ENCODE measurements at places on chromosomes 4 and X.

GRCh38 chr4:134807231-134807745, 605.7 kb upstream of the PABPC4L start:
- no peak for DNase-seq

GRCh38 chr4:45688341-45688740, 435.5 kb downstream of the GABRG1 start:
- no peak for DNase-seq

GRCh38 chrX:47900833-47901232, 64.1 kb downstream of the ZNF81 start:
- no peak for DNase-seq

DNA sequence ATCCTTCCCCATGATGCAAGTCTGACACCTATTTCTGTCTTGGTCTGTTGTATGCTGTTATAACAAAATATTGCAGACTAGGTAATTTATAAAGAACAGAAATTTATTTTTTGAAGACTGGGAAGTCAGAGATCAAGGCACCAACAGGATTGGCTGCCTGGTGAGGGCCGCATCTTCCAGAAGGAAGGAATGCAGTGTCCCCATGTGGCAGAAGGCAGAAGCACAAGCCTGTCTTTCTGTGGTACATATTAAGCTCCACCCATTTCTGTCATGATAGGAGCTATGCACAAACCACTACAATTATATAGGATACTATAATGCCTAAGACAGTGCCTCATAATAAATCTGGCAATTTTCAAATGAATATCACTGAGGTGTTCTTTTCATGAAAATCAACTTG, 502.3 kb upstream of the DIAPH2 start:
- peak; percentile 7 for DNase-seq

DNA sequence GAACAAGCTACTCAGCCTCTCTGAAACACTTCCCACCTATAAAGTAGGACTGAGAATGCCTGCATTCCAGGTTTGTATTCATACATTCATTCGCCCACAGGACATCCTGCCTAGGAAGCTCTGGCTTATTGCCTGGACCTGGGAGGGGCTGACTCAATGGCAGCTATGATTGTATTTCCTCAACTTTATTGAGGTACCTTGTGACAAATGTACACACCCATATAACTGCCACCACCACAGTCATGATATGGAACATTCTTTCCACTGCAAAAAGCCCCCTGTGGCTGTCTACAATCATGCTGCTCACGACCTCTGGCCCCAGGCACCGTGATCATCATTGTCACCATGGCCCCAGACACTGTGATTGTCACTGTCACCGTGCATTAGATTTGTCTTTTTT, 68.3 kb downstream of the ABLIM2 start:
- no peak for DNase-seq

DNA sequence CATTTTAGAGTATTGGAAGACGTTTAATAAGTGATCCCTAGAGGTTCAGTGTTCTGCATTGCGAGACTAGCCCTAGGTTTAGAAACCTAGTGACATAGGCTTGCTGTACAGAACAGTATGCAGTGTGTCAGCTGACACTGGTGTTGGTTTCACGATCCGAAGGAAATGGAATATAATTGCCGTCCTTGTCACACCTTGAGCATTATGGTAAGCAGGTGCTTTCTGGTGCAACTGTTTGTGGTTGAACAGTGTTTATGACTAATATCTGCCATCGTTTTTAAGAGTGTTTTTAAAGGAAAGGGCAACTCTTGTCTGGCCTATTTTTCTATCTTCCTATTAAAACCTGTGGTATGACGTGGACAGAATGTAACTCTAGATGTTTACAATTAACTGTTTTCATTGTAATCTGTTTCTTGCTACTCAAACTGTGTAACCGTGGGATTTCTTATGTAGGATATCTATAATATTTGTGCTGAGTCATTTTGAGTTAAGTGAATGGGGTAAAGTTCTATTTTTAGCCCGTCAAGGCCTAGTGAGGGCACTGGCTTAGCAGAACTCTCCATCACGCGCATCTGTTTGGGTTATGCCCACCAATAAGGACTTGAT, 53.8 kb upstream of the TBC1D14 start:
- DNase-seq = no peak

- DNase-seq = no peak
These were observed 32.1 kb upstream of the GK start for GRCh38 chrX:30620980-30621618.

GRCh38 chr4:7658341-7659204, 223.8 kb upstream of the PSAPL1 start:
- DNase-seq = no peak

DNA sequence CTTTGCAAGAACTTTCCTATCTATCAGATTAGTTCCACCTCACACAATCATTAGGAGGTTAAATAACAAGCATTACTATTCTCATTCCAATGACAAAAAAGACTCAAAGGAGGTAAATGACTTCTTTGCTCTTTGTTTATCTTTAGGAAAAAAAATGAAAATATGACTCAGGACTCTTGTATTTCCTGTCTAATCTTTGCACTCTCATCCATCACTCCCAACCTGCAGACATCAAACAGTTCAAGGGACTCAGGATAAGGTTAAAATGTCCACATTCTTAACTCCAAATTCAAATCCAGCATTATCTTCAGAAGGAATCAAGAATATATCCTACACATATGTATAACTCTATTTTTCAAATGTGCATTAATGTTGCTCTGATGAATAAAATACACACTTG, 139.6 kb downstream of the UNC5C start:
- DNase-seq = no peak

DNA sequence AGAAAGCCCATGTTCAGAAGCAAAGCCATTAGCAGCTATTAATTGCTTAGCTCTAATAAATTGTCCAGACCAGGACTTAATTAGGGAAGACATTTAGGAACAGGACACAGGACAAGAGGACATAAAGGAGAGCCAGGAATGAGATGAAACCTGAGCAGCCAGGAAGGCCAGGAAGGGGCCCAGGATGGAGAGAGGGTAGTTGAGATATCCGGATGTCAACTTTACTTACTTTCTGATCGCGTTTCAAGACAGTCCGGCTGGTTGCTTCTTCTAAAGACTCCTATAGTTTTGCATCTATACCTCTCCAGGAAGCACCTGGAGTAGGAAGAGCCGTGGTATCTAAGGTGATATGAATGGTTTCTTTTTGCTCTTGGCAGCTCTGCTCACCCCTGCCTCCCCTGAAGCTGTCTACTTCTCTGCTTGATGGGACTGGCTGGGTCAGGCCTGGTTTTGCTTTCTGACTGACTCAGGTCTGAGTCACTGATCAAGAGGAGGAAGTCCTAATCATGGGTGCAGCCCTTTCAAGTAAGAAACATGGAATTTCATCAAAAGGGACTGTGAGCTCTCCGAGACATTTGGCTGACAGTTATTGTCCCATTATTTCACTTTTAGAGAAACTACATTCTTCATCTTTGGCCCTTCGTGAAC, 733.3 kb downstream of the RPA4 start:
- no peak for DNase-seq

- peak; percentile 23 for DNase-seq
These were observed 19.8 kb upstream of the FAM9A start for GRCh38 chrX:8820910-8821527.

- DNase-seq = no peak
These were observed 1.2 kb downstream of the UGDH start for GRCh38 chr4:39525822-39526690.

DNA sequence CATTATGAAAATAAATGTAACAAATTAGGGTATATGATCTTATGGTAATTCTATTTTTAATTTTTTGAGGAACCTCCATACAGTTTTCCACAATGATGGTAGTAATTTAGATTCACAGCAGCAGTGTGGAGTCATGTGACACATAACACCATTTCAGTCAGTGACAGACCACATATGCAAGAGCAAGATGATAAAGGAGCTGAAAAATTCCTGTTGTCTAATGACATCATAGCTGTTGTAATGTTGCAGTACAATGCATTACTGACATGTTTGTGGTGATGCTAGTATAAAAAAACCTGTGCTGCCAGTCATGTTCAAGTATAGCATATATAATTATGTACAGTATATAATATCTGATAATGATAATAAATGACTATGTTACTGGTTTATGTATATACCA, 28.5 kb downstream of the EMCN start:
- no peak for DNase-seq

DNA sequence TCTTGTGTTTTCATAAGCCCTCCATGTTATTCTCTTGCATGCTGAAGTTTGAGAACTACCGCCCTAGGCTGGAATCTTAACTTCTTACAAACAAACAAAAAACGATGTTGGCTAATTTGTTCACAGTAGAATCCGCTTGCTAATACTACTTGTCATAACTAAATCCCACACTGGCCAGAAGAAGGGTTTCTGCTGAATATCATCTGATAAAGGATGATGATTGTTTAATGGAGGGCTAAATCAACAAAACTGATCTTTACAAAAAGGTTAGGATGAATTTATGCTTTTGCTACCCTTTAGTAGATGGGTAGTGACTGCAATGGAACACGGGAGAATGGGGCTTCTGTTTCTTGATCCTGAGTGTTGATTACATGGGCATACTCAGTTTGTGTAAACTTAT, 42.3 kb downstream of the SPATA4 start:
- DNase-seq = no peak

DNA sequence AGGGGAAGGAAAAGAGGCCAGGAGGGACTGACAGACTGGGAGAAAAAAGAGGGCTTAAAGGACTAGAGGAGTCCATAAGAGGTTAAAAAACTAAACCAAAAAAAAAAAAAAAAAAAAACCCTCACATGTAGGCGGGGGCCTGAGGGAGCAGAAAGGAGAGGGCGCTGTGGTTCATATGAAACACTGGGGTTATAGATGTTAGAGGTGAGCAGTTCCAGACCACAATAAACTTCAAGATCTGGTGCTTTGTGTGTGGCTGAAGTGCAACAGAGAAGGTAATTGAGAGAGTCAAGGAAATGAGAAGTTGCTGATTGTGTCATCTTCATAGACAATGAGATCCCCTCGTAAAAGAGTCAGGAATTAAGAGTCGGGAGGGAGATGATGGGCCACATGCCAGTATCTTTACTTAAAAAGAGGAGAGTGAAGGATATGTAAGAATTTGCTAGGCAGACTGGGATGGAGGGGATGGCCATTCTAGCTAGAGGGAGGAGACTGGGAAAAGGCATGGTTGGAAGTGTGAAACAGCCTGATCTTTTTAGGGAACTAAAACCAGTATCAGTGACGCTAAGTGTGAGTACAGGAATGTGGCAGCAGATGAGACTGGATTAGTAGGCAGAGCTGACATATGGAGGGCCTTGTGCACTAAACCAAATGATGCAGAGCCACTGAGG, 18.4 kb upstream of the OGT start:
- DNase-seq = no peak

- DNase-seq = no peak
These were observed 106.8 kb downstream of the UCHL1 start for GRCh38 chr4:41363384-41363981.

- DNase-seq = no peak
These were observed 1.8 kb downstream of the RASGEF1B start for GRCh38 chr4:81469781-81470455.

DNA sequence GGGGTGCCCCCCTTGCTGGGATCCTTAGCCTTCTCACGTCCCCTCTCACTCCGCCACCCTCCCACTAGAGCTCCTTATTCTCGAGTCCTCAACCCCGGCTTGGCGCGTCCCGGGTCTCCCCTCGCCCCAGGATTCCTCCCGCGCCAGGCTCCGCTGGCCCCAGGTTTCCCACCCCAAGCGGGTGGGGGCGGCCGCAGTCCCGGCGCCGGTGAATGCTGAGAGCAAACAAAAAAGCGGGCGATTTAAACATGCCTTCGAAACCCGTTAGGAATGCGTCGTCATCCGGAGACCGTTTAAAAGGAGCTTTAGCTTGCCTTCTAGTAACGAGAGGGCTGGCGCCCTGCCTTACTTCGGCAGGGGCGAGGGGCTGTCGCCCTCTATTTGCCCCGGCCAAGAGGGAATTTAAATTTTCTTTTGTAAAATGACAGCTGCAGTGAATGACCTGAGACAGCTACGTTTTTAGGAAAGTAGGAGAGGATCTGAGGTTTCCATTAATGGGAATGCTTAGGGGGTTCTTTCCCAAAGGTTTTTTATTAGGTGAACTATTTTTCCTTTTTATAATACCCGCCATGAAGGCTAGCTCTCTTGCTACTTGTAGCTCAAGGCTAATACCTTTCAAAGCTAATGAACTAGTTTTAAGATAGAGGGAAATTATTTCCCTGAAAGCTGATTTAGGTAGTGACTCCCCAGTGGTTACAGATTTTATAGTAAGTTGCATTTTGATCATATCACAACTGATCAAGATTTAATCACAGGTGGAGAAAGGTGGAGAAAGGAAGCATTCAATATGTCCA, 3.1 kb downstream of the JADE1 start:
- DNase-seq = peak; percentile 59

DNA sequence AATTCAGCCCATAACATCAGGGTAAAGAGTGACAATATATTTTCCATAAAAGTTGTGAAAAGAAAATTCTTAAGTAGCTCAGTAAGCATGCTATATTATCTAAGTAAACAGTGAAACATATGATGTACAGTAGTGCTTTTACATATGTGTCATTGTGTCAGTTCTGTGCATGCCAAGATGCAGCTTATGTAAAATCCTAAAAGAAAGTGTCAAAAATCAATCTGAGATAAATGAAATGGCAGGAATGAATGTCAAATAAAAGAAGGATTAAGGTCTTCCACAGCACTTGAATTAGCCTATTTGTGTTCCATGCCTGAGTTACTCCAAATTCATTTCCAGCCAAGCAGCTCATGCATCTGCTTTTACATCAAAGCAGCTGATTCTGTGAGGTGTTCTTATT, 452.7 kb upstream of the HS3ST1 start:
- no peak for DNase-seq

DNA sequence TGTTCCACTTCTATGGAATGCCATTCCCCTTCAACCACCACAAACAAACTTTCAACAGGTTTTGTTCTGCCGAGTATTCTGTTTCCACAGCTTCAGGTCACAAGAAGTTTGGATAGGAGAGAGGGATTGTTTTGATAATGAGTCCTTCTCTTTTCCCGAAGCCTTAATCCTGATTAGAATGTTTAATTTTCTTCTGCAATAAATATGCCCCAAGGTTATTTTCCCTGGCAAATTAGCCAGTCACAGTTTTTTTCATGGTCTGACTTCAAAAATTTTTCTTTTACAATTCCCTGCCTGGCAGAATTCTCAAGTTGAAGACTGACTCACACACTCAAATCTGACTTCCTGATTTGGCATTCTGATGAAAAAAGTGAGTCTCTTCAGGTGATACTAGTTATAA, 33.1 kb upstream of the EDNRA start:
- no peak for DNase-seq

DNA sequence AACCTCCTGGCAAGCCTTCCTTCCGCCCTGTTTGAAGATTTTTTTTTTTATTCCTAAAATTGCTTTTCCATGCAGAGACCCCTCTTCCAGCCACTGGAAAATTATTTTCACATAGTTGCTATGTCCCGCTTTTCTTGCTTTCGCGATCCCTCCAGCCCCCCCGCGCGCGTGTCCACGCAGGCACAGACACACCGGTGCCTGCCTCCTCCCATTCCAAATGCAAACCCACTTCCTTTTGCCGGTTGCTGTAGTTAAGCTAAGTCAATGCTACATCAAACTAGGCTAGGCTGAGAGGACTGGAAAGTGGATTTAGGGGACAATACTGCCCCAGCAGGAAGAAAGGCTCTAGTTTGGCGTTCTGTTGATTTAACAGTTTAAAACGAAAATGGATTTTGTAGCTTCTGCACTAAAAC, 111.0 kb downstream of the DHX15 start:
- DNase-seq = no peak
